ENCODE measurements at places on chromosomes 4 and X.
A peak's percentile ranks its signal among the peaks of the same experiment; 100 is the strongest.

DNA sequence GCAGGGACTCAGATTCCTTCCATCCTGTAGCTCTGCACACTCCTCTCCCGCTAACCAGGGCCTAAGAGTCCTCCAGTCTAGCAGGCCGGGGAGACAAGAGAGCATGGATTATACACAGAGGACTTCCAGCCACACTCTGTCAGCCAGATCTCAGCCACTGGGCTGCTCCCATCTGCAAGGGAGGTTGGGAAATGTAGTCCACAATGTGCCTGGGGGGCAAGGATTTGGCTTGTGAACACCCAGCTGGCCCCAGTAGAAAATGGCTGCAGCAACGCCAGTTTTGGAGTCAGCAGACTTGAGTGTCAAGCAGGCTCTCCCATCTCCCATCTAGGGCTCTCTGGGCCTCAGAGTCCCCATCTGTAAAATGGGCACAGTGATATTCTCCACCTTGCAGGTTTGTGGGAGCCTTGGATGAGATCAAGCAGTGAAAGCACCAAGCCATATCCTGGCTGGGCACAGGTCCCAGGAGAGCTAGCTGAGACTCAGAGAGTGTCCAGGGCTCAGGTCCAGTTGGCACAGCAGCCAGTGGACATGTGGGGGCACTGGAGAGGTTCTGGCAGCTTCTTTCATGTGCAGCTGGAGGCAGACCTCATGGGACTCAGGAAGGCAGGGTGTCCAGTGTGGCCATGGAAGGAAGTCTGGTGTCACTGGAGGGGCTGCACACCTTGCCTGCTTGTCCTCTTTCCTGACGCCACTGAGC lies 14.6 kb downstream of the PSAPL1 start:
- no peak for DNase-seq

- no peak for DNase-seq
Observed at GRCh38 chrX:44314808-44315207, 28.7 kb downstream of the EFHC2 start.

DNA sequence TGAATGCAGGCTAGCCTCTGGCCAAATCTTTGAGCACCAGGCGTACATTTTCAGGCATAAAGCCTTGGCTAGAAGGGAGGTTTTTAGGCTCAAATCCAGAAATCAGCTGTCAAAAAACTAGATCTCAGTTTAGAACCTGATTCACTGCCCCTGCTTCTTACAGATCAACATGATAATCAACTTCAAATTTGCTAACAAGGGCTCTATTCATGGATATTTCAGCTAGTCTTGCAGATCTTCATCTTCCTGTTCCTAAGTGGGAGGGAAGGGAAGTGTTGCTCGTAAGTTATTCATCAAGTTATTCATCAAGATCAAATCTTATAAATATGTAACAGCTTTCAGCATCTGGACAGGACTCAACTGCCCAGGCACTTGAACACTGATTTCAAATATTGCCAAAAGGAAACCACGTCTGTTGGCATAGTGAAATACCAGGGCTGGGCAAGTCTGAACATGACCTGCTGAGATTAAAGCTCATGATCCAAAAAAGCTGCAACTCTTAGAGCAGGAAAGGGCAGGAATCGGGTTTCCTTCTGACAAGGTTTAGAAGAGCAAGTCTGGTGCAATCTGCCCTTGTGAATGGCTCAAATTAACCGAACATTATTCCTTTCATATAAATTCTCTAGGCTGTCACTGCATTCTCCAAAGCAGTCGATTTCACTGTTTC lies 200.3 kb downstream of the PDGFC start:
- DNase-seq: no peak

DNA sequence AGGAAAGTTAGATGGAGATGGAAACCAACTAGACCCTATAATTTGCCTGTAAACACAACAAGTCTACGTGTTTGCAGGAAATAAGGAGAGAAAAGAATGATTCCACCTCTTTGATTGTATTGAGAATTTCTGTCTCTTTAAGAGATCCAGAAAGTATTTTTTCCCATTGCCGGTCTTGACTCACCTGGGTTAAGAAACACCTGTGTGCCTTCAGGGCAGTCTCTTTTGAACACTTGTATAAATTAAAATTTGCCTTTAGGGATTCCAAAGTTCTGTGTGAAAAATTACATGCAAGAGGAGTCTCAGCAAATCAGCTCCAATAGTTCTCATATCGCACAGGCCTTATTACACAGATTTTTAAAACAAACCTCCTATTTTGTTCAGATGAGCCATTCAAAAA lies 46.0 kb upstream of the SMAD1 start:
- DNase-seq: no peak

DNA sequence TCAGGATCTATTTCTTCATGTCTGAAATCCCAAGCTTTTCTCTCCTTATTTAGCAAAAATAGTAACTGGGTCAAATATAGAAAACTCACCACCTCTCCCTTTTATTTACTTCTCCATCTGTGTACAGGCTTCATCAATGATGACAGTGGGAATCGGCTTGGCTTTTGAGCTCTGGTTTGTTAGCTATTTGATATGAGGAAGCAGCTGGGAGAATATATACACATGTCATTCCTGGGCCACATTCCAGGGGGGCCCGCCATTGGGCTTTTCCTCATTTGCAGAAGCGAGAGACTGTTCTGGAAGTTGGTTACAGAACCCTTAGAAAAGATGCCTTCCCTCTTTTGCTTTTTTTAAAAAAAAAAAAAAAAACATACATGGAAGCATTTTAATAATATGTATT lies 107.4 kb upstream of the F9 start:
- DNase-seq: no peak

DNA sequence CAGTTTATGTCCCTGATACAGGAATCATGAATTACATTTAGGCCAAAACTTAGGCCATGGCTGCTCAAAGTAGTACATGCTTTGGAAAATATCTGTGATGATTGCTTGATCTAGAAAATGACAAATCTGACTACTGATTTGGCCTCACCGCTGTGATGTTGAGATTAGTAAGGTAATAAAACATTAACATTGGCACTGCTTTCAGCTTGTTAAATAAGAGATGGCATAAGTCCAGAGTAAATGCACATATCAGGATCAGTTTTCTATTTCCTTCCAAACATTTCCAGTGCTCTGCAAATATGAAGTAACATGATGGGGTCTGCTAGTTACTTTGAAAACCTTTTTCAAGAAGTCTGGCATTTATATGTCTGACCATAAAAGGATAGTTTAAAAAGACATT lies 687.3 kb upstream of the ACTRT1 start:
- no peak for DNase-seq

DNA sequence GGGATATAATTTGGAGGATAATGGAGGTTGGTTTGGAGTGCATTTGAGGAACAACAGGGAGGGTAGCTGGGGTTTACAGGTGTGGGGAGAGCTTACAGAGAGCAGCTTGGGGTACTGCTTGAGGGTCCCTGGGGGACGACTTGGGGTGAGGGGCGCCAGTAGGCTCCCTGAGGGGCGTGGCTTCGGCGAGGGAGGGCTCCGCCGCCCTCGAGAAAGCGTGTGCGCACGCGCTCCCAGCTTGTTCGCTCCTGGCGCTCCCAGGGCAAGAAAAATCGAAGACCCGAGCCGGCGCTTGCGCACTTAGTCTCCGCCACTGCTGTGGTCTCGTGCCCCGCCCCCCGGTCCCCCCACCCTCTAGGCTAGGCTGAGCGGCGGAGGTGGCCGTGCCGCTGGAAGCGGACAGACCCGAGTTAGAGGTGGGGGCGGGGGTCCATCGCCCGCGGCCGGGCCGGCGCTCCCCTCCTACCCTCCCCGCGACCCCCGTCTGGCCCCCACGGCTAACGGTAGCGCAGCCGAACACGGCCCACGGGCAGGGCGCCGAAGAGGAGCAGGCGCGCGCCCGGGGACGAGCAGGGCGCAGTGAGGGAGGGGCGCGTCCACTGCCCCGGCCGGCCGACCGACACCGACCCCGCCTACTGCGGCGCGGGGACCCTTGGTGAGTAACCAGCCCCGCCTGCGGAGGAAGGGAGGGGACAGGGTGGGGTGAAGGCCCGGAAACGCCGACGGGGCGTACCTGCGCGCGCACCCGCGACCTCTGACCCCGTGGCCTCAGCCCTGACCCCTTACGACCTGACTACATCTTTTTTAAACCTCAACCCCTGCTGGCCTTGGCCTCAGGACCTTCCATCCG lies 5.4 kb upstream of the CCDC120 start:
- peak; percentile 36 for DNase-seq

DNA sequence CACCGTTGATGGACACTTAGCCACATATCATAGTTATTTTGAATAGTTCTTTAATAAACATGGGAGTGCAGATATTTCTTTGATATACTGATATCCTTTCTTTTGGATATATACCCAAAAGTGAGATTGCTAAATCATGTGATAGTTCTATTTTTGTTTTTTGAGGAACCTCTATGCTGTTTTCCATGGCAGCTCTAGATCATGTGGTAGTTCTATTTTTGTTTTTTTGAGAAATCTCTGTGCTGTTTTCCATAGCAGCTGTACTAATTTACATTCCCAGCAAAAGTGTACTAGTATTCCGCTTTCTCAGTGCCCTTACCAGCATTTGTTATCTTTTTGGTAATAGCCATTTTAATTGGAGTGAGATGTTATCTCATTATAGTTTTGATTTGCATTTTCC lies 3.6 kb downstream of the SH3BGRL start:
- no peak for DNase-seq
